ENCODE measurements at places on chromosomes 13 and 19.

DNA sequence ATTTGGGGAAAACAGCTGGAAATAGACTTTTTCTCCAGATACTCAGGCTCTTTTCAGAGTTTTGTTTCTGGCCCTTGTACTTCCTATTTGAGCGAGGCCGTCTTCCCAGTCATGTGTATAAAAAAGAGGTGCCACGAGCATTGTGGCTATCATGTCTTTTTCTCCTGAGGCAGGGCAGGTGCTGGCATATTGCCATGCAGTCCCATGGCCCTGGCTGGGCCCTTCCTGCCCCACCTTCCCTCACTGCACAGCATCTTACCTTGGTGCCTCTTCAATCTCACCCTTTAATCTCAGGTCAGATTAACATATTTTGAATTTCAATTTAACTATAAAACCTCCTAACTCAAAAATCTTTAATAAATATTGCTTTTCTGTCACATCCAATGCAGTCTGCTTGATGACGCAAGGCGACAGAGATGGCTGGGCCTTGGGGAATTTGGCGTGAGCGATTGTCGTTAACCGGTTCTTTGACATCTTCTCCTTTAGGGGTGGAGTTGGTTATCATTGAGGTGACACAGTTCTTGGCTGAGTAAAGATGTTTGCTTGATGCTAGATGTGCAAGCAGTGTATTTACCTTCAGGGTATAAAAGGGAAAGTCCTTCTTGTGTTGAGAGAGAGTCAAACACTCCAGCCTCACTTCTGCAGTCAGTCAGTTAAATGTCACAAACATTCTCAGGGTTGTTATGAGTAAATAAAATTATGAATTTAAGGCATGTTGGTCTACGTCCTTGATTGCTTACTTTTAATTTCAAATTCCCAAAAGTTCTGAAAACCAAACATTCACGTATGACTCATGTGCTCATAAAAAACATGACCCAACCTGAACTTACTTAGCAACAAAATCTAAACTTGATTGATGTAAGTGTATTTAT, 289.9 kb downstream of the MYO16 start:
- no peak for DNase-seq

- no peak for DNase-seq
Measured at GRCh38 chr13:33637978-33638743, 179.8 kb upstream of the RFC3 start.

DNA sequence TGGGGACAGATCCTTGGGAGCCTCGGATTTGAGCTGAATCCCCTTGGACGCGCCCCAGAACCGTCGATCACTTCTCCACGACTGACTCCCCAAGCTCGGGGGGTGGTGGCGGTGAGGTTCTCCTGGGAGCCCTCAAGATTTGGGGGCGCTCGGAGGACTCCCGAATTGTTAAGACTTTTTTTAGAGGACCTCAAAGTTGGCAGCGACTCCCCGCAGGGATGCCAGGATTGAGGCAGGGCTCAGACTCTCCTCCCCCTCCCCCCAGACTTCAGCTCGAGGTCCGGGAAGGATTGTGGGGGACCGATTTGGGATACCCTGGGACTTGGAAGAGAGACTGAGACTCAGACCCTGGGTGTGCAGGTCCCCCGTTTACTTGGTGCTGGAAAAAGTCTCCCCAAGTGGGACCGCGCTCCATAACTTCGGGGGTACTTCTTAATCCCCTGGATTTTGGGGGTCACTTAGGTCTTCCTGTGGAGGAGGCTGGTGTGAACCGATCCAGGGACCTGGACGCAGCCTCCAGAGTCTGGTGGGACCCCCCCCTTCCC, 665 bp downstream of the VASP start:
- no peak for DNase-seq

- no peak for DNase-seq
Measured at GRCh38 chr13:26605845-26606244, 48.4 kb downstream of the WASF3 start.

DNA sequence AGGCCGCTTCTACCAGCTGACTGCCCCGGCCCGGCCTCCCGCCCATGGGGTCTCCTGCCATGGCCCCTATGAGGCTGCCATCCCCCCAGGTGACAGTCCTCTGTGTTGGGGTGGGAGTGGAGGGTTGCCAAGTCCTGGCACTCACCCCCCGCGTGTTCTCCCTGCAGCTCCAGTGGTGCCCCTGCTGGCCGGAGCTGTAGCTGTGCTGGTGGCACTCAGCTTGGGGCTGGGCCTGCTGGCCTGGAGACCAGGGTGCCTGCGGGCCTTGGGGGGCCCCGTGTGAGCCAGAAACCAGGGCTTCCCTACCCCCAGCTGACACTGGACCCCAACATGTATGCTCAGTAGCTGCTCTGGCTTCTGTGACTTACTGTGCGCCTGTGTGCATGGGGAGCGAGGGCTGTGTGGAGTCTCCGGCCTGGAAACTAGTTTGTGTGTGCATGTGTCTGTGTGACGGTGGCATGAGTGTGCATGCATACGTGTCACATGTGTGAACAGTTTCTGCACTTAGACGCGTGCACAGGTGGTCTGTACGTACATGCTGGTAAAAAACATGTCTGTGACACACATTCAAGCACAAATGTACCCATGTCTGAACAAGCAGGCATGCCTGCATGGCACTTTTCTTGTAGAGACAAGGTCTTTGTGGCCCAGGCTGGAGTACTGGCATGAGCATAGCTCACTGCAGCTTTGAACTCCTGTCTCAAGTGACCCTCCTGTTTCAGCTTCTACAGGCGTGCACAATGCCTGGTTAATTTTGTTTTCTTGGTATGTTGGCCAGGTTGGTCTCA, 4.9 kb downstream of the ACP4 start:
- DNase-seq = no peak

DNA sequence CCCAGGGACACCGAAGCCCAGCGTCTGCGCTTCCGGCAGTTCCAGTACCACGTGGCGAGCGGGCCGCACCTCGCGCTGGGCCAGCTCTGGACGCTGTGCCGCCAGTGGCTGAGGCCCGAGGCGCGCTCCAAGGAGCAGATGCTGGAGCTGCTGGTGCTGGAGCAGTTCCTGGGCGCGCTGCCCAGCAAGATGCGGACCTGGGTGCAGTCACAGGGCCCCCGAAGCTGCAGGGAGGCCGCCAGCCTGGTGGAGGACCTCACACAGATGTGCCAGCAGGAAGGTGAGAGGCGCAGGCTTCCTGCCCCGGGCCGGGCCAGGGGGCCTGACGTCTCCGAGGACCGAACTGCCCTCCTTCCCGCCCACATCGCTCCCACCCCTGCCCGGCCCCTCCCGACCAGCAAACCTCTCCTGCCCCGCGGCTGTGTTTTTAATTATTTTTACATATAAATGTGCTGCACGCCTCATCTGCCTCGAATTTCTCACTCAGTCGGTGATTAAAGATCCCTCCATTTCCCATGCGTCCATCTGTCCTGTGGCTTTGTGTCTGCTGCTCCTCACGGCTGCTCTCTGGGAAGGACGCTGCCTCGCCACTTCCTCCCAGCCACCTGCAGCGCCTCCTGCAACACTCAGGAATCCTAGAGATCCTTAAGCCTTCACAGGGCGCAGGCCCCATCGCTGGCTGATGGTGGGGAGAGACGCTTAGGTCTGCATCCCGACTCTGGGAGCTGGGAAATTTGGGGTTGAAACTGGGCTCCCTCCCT, 4.3 kb downstream of the ZSCAN1 start:
- no peak for DNase-seq

DNA sequence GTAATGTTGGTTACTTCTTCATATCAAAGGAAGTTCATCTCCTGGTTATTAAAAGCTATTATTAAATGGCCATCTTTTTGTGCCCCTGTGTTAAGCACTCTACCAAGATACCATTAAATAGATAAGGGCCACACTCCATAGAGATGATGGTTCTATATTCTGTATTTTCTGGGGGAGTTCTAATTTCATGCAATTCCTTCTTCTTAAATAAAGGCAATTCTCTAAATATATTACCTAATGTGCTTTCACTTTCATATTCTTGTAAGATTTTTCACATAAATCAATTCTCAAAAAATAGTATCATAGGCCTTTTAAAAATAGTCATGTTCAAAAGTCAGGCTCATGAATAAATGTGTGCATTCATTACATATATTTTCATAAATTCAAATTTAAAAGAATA, 47.0 kb upstream of the USPL1 start:
- no peak for DNase-seq

GRCh38 chr13:21362741-21363140, 96.4 kb downstream of the ZDHHC20 start:
- no peak for DNase-seq

Measured in stimulated activated CD4-positive, alpha-beta T cell treated with anti-CD3 and anti-CD28 coated beads, Interleukin-15, amount 100 ng/mL, for 1 hour (primary cell).